IPS DF 6.9 (cell line): ENCODE measurements at places on chromosomes 1 and 21.

DNA sequence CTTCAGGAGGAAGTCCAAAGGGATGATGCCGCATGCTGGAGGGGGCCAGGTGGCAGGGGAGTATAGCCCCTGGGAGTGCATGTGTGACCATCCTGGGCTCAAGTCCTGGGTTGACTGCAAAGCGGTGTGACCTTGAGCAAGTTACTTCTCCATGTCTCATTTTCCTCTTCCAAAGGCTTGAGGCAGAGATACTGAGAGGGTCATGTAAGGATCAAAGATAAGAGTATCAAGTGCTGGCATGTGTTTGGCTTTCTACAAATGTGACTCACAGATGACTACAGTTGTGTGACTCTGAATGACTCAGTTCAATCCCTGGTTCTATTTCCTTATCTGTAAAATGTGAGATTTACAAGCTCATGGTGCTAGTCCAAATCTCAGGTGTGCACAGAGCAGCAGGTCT, 26.1 kb downstream of the PROK1 start:
- no peak for DNase-seq

- no peak for DNase-seq
Measured at GRCh38 chr1:150320667-150320978, 710 bp upstream of the PRPF3 start.

GRCh38 chr1:157108448-157108847, 8.8 kb upstream of the ETV3L start:
- no peak for DNase-seq

- no peak for DNase-seq
Measured at GRCh38 chr1:183209533-183210158, 23.6 kb downstream of the LAMC2 start.

GRCh38 chr1:224333309-224333926, 3.4 kb upstream of the NVL start:
- DNase-seq = no peak

DNA sequence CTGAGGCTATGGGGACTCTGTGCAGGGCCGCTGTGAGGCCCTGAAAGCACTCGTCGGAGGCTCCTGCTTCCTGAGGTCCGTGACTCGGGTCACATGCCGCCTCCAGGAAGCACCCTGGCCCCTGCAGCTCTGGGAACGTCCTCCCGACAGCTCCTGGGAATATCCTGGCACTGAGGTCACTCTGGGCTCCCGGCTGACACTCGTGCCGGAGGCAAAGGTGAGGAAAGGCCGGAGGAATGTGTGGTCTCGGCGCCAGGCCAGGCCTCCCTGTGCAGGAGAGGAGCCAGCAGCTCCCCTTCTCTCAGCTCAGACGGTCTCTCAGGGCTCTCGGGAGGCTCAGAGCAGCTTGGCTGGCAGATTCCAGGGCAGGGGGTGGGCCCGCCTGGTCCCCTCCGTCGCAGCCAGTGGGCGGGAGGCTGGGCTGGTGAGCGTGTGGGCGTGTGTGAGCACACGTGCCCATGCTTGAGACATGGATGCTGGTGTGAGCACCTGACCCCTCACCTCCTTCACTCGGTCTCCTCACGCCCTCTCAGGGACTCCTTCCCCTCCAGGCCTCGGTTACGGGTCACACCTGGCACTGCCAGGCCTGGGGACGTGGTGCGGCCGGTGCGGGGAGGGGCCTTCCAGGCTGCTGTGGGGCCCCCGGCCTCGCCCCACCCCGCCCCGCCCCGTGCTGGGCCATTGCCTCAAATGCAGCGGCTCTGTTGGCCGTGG, 5.5 kb upstream of the RNF223 start:
- no peak for DNase-seq

DNA sequence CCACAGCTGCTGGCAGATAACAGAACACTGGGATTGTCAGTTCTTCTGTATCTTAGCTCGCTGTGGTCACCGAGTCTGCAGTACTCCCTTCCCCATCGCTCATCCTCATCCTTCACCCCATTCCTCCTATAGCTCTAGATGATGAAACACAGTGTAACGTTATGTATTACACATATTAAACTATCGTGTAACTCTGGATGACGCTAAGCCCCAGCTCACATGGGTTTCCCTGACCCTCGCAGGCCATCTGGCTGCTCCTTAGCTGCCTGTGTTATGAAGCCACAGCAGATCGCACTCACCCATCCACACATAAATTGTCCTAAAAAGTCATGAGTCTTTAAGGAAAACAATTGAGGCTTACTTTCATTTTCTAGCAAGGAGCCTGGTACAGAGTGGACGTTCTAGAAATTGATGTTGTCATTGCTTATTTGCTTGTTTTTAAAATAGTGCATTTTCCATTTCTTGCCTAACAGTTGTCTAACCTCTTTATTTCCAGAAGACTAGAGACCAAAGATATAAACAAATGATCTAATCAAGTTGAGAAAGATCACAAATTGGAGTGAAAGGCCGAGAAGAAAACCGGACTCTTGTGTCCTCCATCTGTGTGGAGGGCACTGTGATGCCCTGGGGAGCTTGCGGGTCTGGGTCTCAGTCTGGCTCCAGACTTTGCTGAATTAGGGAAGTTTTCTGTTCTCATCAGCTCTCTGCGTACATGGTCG, 24.3 kb upstream of the PCP4 start:
- DNase-seq = no peak

GRCh38 chr1:109823543-109824348, 60.0 kb upstream of the EPS8L3 start:
- DNase-seq = no peak

GRCh38 chr21:15848634-15849560, 119.1 kb downstream of the USP25 start:
- DNase-seq = no peak

- DNase-seq = no peak
Measured at GRCh38 chr1:94783342-94784189, 36.6 kb upstream of the SLC44A3 start.

GRCh38 chr1:51341876-51342496, 11.6 kb upstream of the TTC39A start:
- DNase-seq = no peak

DNA sequence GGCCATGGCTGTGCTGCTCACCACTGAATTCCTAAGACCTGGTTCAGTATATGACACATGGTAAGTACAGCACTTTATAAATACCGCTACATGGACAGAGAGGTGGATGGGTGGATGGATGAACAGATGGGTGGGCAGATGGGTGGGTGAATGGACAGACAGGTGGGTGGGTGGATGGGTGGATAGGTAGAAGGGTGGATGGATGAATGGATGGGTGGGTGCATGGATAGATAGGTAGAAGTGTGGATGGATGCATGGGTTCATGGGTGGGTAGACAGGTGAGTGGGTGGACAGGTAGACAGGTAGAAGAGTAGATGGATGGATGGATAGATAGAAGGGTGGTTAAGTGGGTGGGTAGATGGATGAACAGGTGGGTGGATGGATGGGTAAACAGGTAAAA, 54.8 kb downstream of the TMCO4 start:
- DNase-seq = no peak

DNA sequence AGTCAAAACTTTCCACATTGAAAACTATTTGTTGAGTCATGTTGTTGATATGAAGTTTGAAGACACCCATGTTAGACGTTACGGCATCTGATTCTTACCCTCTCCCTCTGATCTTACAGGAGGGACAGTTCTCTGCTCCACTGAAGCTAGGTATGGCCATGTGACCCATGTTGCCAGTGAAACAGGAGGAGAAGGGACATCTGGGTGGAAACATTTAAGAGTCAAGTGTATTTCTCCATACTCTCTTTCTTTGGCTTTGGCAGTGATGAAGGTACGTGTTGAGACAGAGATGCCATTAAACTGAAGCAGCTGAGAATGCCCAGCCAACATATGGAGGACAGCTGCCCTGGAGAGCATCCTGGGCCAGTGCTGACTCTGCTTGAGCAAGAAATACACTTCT, 198.4 kb upstream of the PTGFR start:
- DNase-seq = no peak

GRCh38 chr1:84165601-84166000, 21.5 kb downstream of the PRKACB start:
- DNase-seq = no peak

DNA sequence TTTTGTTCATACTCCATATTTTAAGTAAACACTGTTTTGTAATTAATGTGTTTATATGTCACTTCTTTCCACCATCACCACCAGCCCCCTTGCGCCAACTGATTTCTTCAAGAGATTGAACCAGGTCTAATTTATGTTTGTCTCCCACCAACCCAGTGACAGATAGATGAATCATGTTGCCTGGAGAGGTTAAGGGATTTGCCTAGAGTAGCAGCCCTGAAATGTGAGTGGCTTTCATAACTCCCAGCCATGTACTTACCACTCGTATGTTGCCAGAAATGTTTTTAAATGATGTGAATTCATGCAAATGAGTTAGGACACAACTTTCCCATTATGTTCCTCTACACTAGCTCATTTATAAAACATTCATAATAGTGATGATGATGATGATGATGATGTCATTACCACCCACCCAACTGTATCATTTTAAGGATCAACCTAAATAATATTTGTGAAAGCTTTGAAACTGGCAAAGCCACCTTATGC, 86.9 kb downstream of the LRRC8D start:
- DNase-seq = no peak

DNA sequence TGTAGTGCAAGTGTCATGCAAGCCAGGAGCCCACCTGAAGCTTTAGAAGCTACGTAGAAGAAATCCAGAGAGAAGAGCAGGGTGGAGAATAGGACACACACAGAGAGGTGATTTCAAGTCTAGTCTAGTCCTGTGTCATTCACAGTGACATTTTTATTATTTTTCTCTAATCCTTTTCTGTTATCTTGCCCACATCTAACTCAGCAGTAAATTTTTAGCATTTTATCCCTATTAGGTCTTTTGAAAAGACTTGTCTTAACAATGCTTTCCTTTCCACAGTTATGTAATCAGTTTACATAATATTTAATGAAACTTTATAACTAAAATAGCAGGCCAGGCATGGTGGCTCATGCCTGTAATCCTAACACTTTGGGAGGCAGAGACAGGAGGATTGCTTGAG, 198.6 kb downstream of the ADGRL2 start:
- DNase-seq = no peak

GRCh38 chr1:181153634-181153961, 65.1 kb downstream of the IER5 start:
- DNase-seq = no peak

DNA sequence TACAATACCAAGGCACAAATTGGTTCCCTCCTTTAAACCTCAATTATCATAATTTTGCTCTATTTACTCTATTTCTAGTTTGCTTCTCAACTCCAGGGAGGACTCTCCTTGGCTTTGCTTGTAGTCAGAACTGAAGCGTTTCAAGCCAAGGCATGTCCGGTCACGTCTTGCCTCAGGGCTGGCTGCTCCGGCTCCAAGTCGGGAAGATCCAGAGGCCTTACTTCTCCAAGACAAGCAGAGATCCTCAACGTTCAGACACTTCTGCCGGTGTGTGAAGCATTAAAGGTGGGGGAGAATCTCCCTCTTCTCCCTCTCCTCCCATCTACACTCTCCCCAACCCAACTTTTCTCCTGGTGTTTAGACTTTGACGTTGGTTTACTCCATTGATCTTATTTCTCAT, 7.2 kb upstream of the HHAT start:
- DNase-seq = no peak

DNA sequence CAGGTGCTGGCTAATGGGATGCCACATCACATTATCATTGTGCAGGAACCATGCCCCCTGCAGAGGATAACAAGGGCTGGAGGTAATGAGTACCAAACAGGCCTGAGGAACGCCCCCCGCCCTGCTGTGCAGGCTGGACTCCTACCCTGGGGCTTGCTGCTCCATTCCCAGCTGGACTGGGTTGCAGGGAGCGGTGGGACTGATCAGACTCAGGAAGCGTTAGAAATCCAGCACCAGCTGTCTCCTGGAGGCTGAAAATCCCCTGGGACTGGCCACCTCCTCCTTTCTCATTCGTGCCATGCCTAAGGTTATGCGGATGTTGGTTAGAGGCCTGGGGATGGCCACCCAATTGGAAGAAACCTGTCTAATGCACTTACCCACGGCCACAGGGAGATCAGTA, 36.9 kb upstream of the POU3F1 start:
- no peak for DNase-seq

- no peak for DNase-seq
Measured at GRCh38 chr21:32136546-32136945, 142.3 kb downstream of the MIS18A start.

DNA sequence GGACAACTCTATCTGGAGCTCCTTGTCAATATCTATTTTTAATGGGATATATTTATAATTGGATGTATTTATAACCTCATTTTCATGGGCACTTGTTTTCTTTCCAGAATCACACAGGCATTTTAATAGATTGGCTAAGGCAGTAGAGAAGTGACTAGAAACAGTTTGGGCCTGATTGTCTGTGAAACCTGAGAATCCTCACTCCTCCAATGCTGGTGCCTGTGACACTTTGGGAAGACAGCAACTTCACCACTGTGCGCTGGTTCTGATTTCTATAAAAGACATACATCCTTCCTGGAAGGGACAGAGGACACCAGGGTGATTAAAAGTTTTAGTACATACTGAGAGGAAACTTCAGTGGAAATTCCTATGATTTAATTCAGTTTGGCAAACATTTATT, 39.6 kb upstream of the RXRG start:
- DNase-seq = no peak
